Stimulated activated CD4-positive, alpha-beta T cell treated with anti-CD3 and anti-CD28 coated beads, Interleukin-4, amount 100 ng/mL, for 48 hours (primary cell): ENCODE measurements at places on chromosomes 6 and 20.

DNA sequence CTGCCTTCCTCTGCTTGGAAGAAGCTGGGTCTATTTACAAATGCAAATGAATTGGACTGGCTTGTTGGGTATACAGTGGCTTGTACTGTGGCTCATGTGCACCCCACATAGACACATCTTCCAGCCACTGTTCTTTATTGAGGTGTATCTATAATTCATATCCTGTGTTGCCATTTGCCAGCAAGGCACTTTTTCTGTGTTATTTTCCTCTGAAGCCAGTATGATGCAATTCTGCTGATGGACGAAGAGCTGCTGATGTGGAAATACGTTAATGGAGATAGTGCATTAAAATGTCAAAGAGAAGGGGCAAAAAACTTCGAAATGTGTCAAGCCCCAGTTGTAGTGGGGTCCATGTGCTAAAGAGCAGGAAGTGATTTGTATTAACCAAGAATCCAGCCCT, 167.5 kb downstream of the TMEM242 start:
- no peak for DNase-seq

- DNase-seq, result peak; percentile 12
Measured at GRCh38 chr6:167150941-167151549, 6.7 kb downstream of the GPR31 start.

DNA sequence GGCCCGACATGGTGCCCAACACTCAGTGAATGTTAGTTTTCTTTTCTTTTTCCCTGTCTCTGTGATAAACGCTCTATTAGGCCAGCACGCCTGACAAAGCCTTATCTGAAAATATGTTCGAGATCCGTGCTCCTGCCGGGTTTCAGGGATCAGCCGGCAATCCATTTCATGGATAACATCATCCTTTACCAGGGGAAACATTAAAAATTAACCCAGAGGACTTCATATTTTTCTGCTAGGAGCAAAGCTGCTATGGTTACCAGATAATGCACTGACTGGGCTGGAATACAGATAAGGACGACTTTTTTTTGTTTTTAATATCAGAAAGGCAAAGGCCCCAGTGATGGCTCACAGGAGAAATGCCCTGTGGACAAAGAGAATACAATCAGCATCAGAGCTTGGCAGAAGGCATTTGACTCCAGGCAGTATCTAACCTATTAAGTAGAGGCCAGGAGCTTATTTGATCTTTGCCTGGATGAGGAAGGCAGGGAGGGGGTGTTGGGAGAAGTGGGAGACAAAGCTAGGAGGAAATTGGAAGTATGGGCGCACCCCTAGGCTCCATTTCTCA, 482.0 kb upstream of the CHD6 start:
- DNase-seq, result no peak

DNA sequence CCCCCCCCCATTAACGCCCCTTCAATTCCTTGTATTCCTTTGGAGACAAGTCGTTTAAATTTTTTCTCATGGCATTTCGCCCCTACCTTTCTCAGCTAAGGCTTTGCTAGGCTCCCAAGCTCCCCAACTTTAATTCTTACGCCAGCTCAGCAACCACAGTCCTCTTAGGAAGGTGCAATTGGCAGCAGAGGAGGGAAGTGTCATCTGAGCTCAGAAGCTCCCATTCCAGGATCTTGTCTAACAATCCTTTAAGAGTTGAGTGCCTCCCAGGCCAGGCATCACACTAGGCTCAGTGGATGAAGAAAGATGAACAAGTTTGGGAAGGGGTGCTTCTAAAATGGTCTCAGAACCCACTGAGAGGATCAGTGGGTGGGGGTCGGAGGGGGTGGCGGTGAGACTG, 131.2 kb upstream of the AKAP12 start:
- no peak for DNase-seq

GRCh38 chr6:30687659-30688431, 1.4 kb upstream of the PPP1R18 start:
- no peak for DNase-seq

- DNase-seq, result no peak
Measured at GRCh38 chr6:128323011-128323410, 197.4 kb downstream of the PTPRK start.

- no peak for DNase-seq
Measured at GRCh38 chr6:37298958-37299357, 41.0 kb upstream of the TMEM217 start.
